B cell (primary cell): ENCODE measurements at places on chromosomes 12 and 14.

GRCh38 chr12:7959701-7960121 is 23.7 kb upstream of the SLC2A3 start:
- peak; percentile 67 for DNase-seq

- DNase-seq, result no peak
Measured at GRCh38 chr14:62934439-62934838, 110.8 kb downstream of the KCNH5 start.

- DNase-seq, result no peak
Measured at GRCh38 chr12:10121278-10121677, 8.7 kb downstream of the CLEC7A start.

- DNase-seq, result peak; percentile 50
Measured at GRCh38 chr14:106039400-106039799, 513.0 kb downstream of the TMEM121 start.

- DNase-seq, result no peak
Measured at GRCh38 chr14:37142835-37143401, 29.5 kb downstream of the SLC25A21 start.

- no peak for DNase-seq
Measured at GRCh38 chr12:2639020-2639298, 155.8 kb upstream of the FKBP4 start.

DNA sequence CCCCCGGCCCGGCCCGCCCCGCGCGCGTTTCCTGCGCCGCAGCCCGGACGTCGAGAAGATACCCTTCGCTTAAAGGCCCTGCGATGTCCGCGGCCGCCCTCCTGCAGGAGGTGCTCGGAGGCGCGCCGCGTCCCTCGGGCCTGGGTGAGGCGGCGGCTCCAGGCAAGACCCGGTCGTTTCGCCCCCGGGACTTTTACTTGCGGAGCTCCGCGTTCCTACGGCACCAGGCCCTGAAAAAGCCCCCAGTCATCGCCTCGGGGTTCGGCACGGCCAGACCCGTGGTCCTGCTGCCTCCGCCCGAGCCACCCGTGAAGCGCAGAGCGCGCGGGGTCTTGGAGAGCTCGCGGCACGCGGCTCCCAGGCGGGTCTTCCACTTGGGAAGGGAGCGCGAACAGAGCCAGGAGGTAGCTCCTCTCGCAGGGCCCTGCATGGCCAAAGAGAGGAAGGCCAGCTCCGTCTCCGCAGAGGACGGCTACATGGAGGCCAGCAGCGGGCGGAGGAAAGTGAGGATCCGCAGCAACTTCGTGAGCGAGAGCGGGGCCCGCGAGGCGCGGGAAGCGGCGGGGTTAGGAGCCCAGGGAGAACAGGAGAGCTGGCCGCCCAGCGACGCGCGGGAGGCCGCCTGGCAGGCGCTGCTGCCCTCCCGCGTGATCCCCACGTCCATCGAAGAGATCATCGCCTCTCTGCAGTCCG is 26.9 kb downstream of the TTC6 start:
- no peak for DNase-seq

GRCh38 chr12:96240656-96241055 is 46.5 kb downstream of the ELK3 start:
- no peak for DNase-seq
